ENCODE measurements at places on chromosomes 5 and 9.

DNA sequence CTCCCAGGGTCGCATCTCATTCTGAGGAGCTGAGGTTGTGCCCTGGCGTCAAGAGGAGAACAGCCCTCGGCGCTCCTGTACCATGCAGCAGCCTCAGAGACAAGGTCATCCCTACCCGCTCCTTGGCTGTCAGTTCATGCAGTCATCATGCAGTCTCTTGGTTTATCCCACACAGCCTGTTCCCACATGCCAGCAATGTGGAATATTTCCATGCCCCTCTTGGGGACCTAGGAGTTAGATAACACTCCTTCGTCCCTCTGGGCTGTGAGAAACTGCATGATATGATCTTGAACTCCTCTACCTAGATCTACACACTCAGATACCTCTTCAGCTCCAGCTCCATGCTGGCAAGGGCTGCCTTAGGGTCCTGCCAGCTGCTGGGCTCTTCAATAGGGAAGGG, 97.6 kb downstream of the BOD1 start:
- no peak for DNase-seq

GRCh38 chr9:14565352-14566016, 127.7 kb downstream of the ZDHHC21 start:
- DNase-seq: no peak

GRCh38 chr9:137785704-137786161, 91.8 kb upstream of the CACNA1B start:
- no peak for DNase-seq

- no peak for DNase-seq
These were observed 5.7 kb downstream of the TBCA start for GRCh38 chr5:77770293-77771005.

GRCh38 chr9:71909887-71910649, 925 bp downstream of the ABHD17B start:
- DNase-seq: peak; percentile 84

All from activated CD4-positive, alpha-beta T cell treated with anti-CD3 and anti-CD28 coated beads, Interleukin-2, amount 10 ng/mL, durations not matched to agents 24 days and 14 days (primary cell).